Activated T-helper 2 cell treated with anti-CD3 and anti-CD28 coated beads, Interferon-gamma antibody, Interleukin-2, Interleukin-4, amounts not matched to agents 10 μg/mL and 5 μg/mL and 100 μg/mL, durations not matched to agents 14 hours and 24 hours and 36 hours (primary cell): ENCODE measurements at places on chromosomes 12 and 14. TPM values are rescaled to one million over a fixed set of nuclear protein-coding genes. Genes with fewer than 3 reads are reported as not detected.

DNA sequence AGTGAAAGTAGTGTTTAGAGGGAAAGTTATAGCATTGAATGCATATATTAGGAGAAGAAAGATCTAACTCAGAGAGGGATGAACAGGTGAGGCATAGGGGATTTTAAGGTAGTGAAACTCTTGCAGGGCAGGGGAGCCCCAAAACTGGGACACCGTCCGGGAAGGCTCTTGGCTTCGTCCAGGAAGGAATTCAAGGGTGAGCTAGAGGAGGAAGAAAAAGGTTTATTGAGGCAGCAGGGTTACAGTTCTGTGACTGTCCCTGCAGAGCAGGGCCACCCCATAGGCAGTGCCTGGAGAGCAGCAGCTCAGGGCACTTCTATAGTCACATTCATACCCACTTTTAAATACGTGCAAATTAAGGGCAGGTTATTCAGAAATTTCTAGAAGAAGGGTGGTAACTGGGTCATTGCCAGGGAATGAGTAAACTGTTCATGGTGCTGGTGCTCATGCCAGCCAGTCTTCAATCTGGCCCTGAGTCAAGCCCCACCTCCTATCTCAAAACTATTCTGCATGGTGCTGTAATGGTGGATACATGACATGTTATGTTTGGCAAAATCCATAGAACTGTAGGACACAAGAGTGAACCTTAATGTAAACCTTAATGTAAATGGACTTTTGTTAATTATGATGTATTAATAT is 1.2 kb upstream of the OAS1 start:
- H3K27ac ChIP-seq = no peak overlapping the region
- H3K27me3 ChIP-seq = no peaks in the 10 kb centered on the region
- peaks cover 20% of the 10 kb centered on the region for H3K36me3 ChIP-seq
- peaks cover 58% of the 10 kb centered on the region for H3K4me1 ChIP-seq

- H3K27ac ChIP-seq = no peak overlapping the region
- H3K4me1 ChIP-seq = no peaks in the 10 kb centered on the region
- H3K27me3 ChIP-seq = peaks cover 28% of the 10 kb centered on the region
- no peak for DNase-seq
- H3K4me3 ChIP-seq = no peak overlapping the region
These were observed 3.9 kb downstream of the DLK1 start for GRCh38 chr14:100730581-100730980.

DNA sequence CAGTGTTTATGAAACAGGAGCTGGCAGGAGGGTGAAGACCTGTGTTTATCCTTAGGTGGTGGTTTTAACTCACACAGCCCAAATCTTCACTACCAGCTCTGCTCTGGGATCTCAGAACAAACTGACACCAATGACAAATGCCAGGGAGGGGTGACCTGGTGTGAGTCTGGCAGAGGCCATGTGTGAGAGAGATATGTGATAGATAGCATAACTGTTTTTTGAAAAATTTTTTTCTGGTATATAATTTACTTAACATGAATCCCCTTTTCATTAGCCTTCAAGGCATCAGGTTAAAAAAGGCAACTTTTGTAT is 51.5 kb downstream of the SLC38A4 start:
- DNase-seq = no peak
- no peaks in the 10 kb centered on the region for H3K36me3 ChIP-seq
- H3K27ac ChIP-seq = no peak overlapping the region
- H3K4me1 ChIP-seq = no peaks in the 10 kb centered on the region
- H3K27me3 ChIP-seq = peaks cover 28% of the 10 kb centered on the region
- no peak overlapping the region for H3K4me3 ChIP-seq

The RPL36AL gene
- total RNA-seq = 278 and 292 TPM in 2 replicates

The CCDC38 gene
- 0.07 TPM in 1 of 2 replicates, not detected in the other for total RNA-seq

DNA sequence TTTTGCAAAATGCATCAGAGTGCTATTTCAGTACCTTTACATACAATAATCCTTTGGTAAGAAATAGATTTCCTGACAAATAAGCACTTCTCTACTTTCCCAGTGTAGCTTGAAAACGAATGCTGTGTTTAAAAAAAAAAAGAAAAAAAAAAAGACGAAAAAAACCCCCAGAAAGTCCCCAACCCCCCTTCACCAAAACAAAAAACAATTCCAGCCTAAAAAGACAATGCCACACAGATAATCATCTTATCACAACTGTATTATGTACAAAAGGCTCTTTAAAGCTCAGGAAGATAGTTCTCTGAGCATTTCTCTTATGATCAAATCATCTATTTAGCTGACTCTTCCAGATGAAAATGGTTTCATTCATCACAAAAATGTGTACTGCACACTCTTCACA is 1.6 kb downstream of the FERMT2 start:
- H3K4me1 ChIP-seq = peaks cover 20% of the 10 kb centered on the region
- no peaks in the 10 kb centered on the region for H3K36me3 ChIP-seq
- DNase-seq = no peak
- peak overlapping the region; percentile 83 for H3K4me3 ChIP-seq
- H3K27me3 ChIP-seq = peaks cover 65% of the 10 kb centered on the region

DNA sequence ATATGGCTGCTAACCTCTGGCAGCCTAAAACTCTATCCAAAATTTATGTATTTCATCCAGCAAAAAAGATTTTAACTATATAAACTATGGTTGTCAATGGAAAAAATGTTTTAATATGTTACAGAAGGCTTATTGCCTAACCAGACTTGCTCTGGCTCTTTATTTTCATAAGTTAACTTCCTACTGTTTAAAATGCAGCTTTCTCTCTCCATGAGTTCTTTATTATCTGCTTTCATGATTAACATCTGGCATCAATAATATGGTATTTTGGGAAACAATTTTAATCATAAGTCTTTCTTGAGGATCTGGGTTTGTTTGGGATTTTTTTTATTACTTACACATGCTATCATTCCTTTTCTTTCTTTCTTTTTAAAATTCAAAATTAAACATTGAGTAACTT is 20.5 kb downstream of the KERA start:
- H3K27ac ChIP-seq = no peak overlapping the region
- DNase-seq = no peak
- H3K4me1 ChIP-seq = peaks cover 4% of the 10 kb centered on the region
- no peak overlapping the region for H3K4me3 ChIP-seq
- no peaks in the 10 kb centered on the region for H3K36me3 ChIP-seq

The LTB4R2 gene
- total RNA-seq = 7.9 and 9.5 TPM in 2 replicates

The PFKM gene
- total RNA-seq = 55.2 and 67.3 TPM in 2 replicates

The FGF23 gene
- total RNA-seq = not detected in 2 replicates

The PARP11 gene
- 15.3 and 16.0 TPM in 2 replicates for total RNA-seq

DNA sequence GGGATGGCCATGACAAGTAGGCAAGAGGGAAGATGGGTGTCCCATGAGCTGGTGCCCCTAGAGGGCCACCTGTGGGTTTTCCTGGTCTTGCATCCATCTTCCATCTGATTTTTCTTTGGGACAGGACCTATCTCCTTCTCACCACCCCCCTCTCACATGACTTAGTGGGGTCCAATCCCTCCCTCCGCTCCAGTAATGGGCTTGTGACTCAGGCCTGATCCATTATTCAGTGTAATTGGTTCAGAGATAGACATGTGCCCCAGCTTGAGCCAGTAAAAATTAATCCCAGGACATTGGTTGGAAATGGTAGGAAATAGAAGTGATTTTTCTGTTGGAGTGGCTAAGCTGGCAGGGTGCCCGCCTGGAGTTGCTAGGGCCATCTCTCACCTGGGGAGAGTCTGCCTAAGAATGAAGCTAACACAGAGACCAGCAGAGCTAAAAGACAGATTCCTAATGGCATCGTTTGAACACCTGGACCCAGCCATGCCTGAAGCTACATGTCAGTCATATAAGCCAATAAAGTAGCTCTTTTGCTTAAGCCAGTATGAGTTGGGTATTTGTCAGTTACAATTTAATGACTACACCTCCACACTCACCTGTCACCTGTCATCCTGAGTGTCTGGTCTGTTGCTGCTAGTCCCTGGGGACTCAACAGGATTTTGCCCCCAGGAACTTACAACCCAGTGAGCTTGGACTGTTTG is 14.7 kb downstream of the RASAL1 start:
- H3K27ac ChIP-seq = no peak overlapping the region
- no peak overlapping the region for H3K4me3 ChIP-seq
- DNase-seq = no peak
- no peaks in the 10 kb centered on the region for H3K4me1 ChIP-seq

DNA sequence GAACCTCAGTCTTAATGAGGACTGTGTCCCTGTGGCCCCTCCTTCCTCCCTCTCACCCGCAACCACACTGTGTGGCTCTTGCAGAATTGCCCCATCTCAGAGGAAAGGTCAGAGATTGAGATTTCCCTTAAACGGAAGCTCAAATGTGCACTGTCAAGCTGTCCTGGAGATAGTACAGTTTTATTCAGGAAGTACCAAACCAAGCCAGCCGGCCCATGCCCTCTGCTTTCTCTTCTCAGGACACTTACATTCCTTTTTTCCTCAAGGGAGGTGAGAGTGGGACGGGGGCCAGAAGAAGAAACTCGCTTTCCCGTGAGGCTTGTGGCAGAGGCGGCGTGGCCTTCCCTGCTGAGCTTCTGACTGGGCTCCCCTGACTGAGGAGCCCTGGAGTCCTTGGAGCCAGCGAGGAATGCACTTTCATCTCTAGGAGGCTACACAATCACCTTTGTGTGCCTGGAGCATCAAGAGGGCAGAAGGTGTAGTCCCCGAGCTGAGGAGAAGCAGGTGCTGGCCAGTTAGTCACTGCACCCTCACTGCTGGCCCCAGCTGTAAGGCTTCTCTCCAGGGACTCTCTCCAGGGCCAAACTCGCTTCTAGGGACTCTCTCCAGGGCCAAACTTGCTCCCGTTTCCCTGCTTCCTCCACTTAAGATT is 24.1 kb upstream of the ATP2A2 start:
- H3K4me1 ChIP-seq = peaks cover 2% of the 10 kb centered on the region
- H3K4me3 ChIP-seq = no peak overlapping the region

- H3K4me3 ChIP-seq = no peak overlapping the region
- H3K36me3 ChIP-seq = peaks cover 1% of the 10 kb centered on the region
- peaks cover 26% of the 10 kb centered on the region for H3K4me1 ChIP-seq
- no peak for DNase-seq
These were observed 3.9 kb upstream of the AMHR2 start for GRCh38 chr12:53419756-53420155.

- H3K36me3 ChIP-seq = peaks cover 3% of the 10 kb centered on the region
- H3K4me3 ChIP-seq = no peak overlapping the region
- no peaks in the 10 kb centered on the region for H3K27me3 ChIP-seq
- H3K27ac ChIP-seq = peak overlapping the region; percentile 60
- H3K4me1 ChIP-seq = peaks cover 7% of the 10 kb centered on the region
- DNase-seq = peak; percentile 14
These were observed 57.5 kb upstream of the PIWIL1 start for GRCh38 chr12:130280231-130280630.

- no peaks in the 10 kb centered on the region for H3K4me1 ChIP-seq
- no peak overlapping the region for H3K27ac ChIP-seq
- peaks cover 19% of the 10 kb centered on the region for H3K27me3 ChIP-seq
- H3K4me3 ChIP-seq = no peak overlapping the region
- DNase-seq = no peak
These were observed 48.4 kb downstream of the SMIM41 start for GRCh38 chr12:52127683-52128450.

- no peak overlapping the region for H3K27ac ChIP-seq
- no peak overlapping the region for H3K4me3 ChIP-seq
- no peaks in the 10 kb centered on the region for H3K36me3 ChIP-seq
- H3K4me1 ChIP-seq = no peaks in the 10 kb centered on the region
- no peak for DNase-seq
These were observed 158.5 kb upstream of the RTL1 start for GRCh38 chr14:101062065-101062450.

The P2RX2 gene
- total RNA-seq = not detected in 2 replicates

The CD4 gene
- total RNA-seq = 354 and 368 TPM in 2 replicates

DNA sequence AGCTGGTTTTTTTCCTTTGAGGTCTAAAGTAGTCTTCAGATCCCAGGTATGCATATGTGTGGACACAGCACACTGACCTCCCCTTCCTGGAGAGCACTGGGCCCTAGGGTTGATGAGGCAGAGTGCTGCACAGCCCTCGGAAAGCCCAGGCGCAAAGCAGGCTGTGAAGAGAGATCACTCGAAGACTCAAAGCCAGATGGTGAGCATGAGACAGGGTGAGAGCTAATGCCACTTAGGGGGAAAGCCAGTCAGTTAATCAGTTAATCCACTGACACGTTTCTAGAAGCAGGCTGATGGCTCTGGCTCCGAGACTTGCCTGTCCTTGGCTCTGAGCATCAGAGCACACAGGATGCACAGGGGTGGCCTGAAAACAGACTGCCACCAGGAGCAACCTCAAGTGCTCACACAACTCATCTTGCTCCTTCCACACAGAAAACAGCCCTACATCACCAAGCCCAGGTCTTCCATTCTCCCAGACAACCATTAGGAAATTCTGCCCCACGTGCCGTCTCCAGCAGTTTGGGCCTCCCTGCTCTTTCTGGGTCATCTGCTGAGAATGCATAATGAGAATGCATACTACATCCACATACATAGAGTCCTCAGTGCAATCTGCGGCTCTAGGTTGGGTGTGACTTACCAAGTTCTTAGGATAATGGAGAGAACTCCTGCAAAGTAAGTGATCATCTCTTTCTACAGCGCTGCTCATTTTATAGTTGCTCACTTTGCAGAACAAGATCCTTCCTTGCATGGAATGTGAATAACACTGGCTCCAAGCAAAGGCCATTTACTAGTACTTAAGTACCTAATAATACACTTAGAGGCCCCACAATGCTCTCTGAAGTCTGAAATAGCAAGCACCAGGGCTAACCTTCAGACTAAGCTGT is 12.0 kb downstream of the AQP6 start:
- H3K4me3 ChIP-seq = no peak overlapping the region
- peaks cover 39% of the 10 kb centered on the region for H3K36me3 ChIP-seq
- H3K4me1 ChIP-seq = peaks cover 8% of the 10 kb centered on the region
- no peaks in the 10 kb centered on the region for H3K27me3 ChIP-seq
- no peak overlapping the region for H3K27ac ChIP-seq

DNA sequence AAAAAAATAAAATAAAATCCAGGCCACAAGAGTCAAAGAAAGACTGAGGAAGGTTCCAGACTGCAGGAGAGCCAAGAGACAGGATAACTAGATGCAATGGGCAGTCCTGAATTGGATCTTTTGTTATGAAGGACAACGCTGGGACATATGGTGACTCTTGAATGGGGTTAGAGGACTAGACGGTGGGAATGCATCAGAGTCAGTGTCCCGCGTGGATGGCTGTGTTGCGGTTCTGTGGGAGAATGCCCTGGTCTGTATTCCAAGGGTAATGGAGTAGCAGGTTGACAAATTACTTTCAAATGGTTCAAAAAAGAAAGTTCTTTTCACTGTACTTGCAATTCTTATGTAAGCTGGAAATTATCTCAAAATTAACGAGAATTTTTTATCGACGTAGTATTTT is 20.1 kb downstream of the SSH1 start:
- peak overlapping the region; percentile 61 for H3K27ac ChIP-seq
- H3K4me3 ChIP-seq = no peak overlapping the region
- no peak for DNase-seq
- no peaks in the 10 kb centered on the region for H3K27me3 ChIP-seq
- peaks cover 70% of the 10 kb centered on the region for H3K4me1 ChIP-seq
